ENCODE measurements at places on chromosomes 6 and 20. TPM values are rescaled to one million over a fixed set of nuclear protein-coding genes. Genes with fewer than 3 reads are reported as not detected.
A peak's percentile ranks its signal among the peaks of the same experiment; 100 is the strongest.

GRCh38 chr20:63945031-63945658 is 11.1 kb downstream of the UCKL1 start:
- no peak for DNase-seq

Gene TM9SF4
- 47.9 TPM for total RNA-seq

- peak; percentile 73 for DNase-seq
Measured at GRCh38 chr6:109441069-109441816, 719 bp downstream of the SMPD2 start.

Gene HLA-DRB5
- total RNA-seq: 10.2 TPM

Gene GINS1
- 1.0 TPM for total RNA-seq

Gene RBPJL
- not detected for total RNA-seq

Gene RIPPLY2
- total RNA-seq: not detected

Gene LAMA4
- total RNA-seq: 29.5 TPM

GRCh38 chr6:79635232-79635543 is 4.1 kb downstream of the SH3BGRL2 start:
- DNase-seq: no peak

GRCh38 chr20:35284267-35284991 is at the start of gene EIF6:
EIF6 (minus strand) TSS chr20:35284772; CDS start chr20:35284487, 285 bp downstream.
- peak; percentile 83 for DNase-seq

- peak; percentile 28 for DNase-seq
Measured at GRCh38 chr6:159761129-159761872, 544 bp upstream of the ACAT2 start.

GRCh38 chr6:33654831-33655554 is 33.9 kb downstream of the ITPR3 start:
- DNase-seq: no peak

Gene TNXB
- 77.4 TPM for total RNA-seq

DNA sequence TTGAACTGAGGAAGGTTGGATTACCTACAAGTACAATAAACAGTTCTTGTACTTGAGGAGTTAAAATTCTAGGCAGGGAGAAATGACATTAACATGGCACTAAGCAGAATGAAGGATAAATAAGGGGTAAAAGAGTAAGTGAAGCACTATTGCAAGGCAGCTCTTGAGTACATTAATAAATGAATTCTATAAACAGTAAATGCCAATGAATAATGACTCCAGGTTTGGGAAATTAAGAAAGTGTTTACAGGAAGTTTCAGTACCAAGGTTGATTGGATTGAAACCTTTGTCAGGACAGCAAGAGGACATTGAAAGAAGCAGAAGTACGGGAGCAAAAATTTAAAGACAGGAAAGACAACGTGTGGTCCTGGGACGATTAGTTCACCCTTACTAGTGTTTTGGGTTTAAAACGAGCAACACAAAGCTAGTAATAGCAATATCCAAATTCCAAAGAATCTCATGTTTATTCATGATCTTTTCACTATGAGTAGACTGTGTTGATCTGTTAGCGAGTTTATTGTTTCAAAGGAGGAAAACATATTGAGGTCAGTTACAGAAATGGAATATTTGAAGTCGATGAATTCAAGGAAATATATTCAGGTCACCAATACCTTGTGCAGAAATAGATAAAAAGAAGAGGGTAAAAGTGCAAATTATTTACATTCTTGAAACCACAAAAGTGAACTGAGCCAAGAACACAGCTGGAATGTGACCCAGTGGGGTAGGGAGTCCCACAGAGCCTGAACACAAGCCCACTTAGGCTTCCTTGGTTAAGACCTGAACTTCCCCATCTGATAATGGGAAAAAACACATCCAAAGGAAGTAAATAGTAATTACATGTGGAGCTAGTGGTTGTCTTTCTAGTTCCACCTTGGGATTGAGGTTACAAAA is 80.8 kb downstream of the MKKS start:
- DNase-seq: no peak

GRCh38 chr6:14252271-14252850 is 134.8 kb downstream of the CD83 start:
- DNase-seq: no peak
